Memory B cell (primary cell): ENCODE measurements at places on chromosomes 16 and 17.

GRCh38 chr17:49922095-49922494 is 46.9 kb upstream of the DLX4 start:
- no peak for DNase-seq

- no peak for DNase-seq
These were observed 5.8 kb upstream of the GNA13 start for GRCh38 chr17:65062171-65062915.

DNA sequence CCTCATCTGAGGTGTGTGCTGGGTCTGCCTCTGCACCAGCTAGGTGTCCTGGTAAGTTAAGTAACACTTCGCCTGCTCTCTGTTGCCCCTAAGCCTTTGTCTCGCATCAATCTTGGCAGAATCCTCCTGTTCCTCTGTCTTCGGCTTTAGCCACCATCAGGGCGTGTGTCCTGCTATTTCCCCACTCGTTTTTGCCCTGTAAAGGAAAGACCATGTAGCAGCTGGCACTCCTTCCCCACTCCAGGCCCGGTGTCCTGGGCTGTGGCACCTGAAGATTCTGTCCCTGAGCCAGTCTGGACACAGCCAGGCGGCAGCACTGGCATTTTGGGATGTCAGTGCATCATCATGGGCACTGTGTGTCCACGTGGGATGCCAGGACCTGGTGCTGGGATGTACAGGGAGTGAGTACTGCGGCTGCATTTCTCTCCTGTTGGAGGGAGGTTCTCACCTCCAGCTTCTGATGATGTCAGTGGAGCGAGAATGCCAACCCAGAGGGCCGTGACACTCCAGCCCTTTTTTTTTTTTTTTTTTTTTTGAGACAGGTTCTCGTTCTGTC is 26.2 kb upstream of the FOXK2 start:
- DNase-seq, result no peak

GRCh38 chr17:56184650-56185049 is 31.4 kb downstream of the ANKFN1 start:
- no peak for DNase-seq

DNA sequence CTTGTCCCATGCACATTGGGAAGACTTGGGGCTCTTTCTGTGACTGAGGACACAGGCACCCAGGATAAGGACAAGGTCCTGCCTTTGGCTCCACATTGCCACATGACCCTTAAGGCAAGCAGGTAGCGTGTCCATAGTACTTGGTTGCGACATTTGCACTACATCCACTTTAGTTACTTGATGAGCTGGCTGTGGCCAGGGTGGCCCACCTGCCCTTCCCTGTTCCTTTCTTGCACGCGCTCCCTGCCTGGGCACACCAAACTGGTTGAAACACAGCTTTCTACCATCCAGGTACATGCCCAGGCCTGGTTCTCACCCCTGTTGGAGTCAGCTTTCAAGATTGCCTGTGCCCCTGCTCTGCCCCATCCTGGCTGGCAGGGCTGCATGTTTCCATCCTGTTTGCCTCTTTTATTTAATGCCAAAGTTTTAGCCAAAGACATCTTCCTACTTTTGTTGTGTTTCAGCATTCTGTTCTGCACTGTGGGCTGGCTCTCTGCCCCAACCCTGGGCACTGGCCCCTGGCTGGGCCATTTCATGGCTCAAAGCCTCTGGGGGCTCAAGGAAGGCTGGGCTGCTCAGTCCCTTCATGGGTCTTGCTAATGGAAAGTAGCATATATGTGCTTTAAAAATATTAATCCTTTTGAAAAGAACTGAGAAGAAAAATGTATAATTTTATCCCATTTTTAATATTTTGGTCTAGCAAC is 3.2 kb downstream of the B3GNT9 start:
- DNase-seq, result no peak

- no peak for DNase-seq
These were observed 507 bp downstream of the SERPINF1 start for GRCh38 chr17:1762233-1762900.

DNA sequence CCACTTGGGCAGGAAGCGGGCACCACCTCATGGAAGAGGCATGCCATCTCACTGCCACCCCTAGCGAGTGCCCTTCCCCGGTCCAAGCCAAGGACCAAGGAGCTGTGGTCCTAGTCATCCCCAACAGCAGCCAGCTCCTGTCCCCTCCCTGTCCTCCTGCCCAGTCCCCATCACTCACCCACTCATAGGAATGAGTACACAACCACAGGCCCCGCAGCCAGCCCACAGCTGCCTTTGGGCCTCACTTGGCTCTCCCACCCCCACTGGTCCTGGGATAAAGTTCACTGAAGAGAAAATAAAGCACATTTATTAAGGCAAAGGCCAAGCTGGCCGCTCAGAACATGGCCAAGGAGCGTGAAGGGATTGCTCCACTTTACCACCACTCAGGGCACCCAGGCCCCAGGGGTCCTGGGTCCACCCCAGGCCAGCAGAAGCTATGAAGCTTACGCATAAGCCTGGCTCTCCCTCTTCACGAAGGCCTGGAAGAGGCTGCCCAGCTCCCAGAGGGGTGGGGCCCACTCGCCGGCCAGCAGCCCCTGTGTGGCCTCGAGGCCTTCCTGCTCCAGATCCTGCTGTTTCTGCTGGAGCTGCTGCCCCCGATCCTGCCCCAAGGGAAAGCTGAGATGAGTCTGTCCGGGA is 3.6 kb downstream of the SCRN2 start:
- no peak for DNase-seq

- no peak for DNase-seq
These were observed 3.3 kb downstream of the CISD3 start for GRCh38 chr17:38733282-38733981.

- no peak for DNase-seq
These were observed 14.4 kb upstream of the CLEC18A start for GRCh38 chr16:69936751-69937211.

DNA sequence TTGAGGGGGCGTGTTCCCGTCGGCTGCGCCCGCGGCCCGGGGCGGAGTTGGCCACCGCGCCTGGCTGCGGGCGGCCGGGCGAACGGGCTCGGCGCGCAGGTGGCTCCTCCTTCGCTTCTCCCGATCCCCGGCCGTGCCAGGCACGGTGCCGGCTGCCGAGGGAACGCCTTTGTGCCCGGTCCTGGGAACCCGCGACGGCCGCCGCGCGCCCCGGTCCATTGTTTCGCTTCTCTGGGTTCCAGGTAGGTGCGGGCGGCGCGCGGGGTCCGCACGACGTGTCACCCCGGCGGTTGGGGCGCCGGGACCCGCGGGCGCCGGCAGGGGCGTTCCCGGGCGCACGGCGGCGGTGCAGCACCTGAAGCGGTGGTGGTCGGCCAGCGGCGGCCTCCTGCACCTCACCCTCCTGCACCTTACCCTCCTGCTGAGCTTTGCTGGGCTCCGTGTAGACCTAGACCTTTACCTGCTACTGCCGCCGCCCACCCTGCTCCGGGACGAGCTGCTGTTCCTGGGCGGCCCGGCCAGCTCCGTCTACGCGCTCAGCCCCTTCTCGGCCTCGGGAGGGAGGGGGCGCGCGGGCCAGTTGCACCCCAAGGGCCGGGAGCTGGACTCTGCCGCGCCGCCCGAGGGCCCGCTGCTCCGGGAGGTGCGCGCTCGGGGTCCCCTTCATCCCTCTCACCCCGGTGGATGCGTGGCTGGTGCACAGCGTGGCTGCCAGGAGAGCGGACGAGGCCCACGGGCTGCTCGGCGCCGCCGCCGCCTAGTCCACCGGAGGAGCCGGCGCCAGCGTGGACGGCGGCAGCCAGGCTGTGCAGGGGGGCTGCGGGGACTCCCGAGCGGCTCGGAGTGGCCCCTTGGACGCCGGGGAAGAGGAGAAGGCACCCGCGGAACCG is 99.9 kb downstream of the EFCAB13 start:
- peak; percentile 26 for DNase-seq

DNA sequence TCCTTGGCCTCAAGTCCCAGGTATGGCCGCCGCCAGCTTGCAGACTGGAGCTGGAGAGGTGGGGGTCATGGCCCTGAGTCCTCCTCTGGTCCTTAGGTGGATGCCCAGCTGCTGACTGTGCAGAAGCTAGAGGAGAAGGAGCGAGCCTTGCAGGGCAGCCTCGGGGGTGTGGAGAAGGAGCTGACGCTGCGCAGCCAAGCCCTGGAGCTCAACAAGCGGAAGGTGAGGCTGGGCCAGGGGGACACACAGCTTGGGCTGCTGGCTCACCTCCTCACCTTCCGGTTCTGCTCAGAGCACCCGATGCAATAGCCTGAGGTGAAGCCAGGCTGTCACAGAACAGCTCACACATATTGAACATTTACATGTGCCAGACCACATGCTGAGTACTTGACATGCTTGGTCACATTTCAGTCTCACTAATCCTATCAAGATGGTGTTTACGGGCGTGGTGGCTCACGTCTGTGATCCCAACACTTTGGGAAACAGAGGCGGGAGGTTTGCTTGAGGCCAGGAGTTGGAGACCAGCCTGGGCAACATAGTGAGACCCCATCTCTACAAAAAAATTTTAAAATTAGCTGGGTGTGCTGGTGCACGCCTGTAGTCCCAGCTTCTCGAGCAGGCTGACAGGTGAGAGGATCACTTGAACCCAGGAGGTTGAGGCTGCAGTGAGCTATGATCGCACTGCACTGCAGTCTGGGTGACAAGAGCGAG is 7.4 kb downstream of the RNF40 start:
- DNase-seq, result no peak

- DNase-seq, result no peak
These were observed 734.2 kb upstream of the KIF2B start for GRCh38 chr17:53088481-53088880.

DNA sequence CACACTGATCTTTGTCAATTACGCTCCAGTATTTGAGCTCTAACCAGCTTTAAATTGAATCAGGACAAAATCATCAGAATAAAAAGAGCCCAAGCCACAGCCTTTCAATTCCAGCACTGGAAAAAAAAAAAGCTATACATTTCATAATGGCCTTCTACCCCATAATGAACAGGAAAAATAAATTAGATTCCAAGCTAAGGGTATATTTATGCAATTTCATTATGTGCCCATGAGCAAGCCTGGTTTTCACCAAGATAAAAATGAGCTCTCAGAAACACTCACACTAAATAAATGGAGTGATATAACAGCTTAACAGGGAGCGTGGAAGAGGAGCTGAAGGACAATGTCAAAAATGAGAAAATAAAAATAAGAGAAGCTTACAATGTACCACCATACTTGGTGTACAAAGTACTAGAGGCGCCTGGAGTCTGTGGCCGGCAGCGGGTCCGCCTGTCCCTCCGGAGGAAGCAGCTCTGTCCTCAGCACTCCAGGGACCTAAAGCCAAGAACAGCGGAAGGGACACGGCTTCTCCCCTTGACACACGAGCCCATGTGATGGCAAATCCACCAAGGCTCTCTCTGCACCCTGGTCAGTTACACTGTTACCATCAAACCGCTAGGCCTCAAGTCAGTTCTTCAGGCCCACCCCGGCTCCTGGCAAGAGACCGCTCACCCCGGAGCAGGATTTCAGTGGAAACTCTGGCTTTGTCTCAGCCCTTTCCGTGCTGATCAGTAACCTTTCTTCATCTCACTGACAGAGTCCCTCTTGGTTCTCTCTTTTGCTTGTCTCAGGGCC is 69.6 kb downstream of the RBFOX3 start:
- DNase-seq, result no peak

GRCh38 chr17:41967921-41968578 is 1.5 kb downstream of the CNP start:
- DNase-seq, result no peak

DNA sequence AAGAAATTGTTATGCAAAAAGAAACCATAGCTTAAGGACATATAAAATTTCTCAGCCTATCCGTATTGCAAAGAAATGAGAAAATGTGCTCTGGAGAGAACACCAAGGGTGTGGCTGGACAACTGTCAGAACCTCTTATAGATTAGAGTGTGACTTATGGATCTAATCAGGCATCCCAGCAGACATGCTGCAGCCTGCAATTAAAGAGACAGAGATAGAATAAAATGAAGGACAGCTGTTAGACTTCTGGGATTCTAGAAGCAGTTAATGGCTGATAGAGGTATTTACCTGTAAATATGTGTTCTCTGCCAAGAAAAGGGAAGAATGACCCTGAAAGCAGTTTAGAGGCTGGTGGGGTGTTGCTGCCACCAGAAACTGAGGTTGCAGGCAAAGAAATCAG is 160.1 kb upstream of the KIF2B start:
- DNase-seq, result no peak

GRCh38 chr16:1094124-1094479 is 1.9 kb downstream of the C1QTNF8 start:
- DNase-seq, result no peak

DNA sequence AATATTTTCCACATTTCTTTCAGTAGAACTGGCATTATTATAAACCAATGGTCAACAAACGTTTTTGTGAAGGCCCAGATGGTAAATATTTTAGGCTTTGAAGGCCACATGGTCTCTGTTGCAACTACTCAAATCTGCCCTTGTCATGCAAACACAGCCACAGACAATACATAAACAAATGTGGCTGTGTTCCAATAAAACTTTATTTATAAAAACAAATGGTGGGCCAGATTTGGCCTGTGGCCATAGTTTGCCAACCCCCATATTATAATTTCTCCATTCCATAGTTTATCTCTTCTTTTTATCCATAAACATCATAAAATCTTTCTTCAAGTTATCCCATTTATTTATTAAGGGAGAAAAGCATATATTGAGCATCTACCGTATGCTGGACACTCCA is 98.8 kb downstream of the CDYL2 start:
- no peak for DNase-seq

DNA sequence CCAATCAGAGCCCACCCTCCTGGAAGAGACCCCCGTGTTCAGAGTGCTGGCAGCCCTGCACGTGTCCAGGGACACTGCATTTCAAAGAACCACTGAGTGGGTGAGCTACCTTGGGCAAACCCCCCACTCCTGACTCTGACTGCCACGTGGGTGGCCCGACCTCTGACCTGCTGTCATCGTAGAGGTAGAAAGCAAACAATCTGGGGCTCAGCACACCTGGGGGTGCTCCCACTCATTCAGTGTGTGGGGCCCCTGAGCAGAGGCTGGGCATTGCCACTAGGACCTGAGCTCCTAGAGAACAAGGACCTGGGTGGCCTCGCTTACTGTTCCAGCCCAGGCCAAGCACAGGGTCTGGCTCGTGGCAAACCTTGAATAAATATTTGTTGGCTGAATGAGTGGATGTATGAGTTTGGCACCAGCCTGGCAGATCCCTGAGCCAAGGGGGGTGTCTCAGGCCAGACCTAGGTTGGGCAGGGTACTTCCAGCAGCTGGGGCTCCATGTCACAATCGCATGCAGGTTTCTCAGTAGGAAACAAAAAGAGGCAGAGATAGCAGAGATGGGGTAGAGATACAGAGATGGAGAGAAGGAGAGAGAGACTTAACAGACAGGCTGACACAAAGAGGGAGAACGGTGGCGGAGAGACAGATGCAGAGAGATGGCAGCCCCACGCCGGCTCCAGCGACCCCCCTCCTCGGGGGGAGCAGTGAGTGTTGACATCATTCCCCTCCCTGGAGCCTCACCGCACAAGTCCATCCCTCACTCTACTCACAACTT is 5.4 kb upstream of the DRC7 start:
- DNase-seq, result no peak

- no peak for DNase-seq
These were observed 83.2 kb upstream of the TOB1 start for GRCh38 chr17:50949128-50949988.

GRCh38 chr16:69532641-69533455 is 32.9 kb upstream of the NFAT5 start:
- no peak for DNase-seq

- DNase-seq, result no peak
These were observed 176.0 kb downstream of the AATF start for GRCh38 chr17:37124821-37125173.
